ENCODE measurements at places on chromosomes 4 and X.

DNA sequence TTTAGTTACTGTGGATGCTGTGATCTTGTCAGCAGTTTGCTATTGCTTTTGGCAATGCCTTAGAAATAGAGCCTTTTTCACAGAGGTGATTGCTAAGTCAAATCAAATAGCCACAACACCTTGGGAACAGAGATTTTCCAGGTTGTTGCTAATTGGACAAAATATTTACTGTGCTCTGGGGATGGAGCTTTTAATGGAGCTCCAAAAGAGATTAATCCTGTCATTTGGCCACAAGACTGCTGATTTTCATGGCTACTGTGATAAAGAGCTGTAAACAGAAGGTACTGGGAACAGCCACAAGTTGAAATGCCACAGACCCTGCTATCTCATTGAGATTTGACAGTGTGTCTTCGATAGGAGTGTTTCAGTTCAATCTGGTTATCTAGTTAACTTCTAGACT, 1715.2 kb upstream of the ADGRL3 start:
- no peak for DNase-seq

- peak; percentile 12 for DNase-seq
These were observed 578 bp downstream of the CHIC2 start for GRCh38 chr4:54063737-54064316.

- no peak for DNase-seq
These were observed 401.9 kb upstream of the FSTL5 start for GRCh38 chr4:162565730-162566129.

DNA sequence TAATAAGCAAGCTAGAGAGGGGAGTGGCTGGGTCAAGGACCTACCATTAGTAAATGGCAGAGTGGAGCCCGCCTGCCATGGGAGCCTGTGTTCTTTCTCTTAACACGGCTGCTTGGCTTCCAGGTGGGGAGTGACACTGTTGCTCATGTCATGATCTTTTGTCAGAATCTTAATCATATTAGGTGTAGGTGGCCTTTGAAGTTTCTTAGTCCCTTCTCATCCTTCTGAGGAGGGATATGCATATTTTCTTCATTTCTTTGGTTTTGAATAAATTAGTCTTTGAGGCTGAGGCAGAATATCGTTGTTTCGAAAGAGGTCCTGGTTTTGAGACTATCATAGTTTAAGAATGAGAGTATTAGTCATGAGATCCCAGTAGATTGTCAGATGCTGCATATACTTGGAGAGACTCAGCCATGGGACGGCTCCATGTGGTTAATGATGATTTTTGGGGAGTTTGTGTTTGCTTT, 28.9 kb downstream of the SNX25 start:
- DNase-seq = no peak

DNA sequence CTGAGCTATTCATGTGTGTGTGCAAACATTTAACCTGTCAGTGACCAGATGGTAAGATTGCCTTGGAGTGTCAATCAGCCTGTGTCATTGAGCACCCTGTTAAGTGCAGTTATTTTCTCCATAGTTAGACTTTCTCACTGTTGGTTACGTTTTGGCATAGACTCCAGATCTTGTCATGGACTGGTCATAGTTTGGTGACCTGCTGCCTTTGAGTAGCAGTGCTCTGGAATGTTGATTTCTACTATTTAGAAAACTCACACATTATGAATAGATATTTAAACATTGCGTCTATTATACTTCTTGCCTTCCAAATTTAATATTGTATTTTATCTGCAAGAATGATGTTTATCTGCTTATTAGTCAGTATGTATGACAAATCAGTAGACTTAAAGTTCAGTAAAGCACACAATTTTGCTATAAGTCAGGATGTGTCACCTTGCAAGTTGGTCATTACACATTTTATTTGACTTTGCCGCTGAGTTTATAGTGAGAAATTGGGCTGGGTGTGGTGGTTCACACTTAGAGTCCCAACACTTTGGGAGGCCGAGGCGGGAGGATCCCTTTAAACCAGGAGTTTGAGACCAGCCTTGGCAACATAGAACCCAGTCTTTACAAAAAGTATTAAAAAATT, 42.4 kb downstream of the KIAA0232 start:
- no peak for DNase-seq

GRCh38 chrX:9873952-9874351, 87.7 kb downstream of the SHROOM2 start:
- DNase-seq = peak; percentile 3

GRCh38 chr4:72011906-72012305, 19.9 kb upstream of the NPFFR2 start:
- DNase-seq = no peak

GRCh38 chr4:97394653-97395052, 748.6 kb downstream of the STPG2 start:
- no peak for DNase-seq

DNA sequence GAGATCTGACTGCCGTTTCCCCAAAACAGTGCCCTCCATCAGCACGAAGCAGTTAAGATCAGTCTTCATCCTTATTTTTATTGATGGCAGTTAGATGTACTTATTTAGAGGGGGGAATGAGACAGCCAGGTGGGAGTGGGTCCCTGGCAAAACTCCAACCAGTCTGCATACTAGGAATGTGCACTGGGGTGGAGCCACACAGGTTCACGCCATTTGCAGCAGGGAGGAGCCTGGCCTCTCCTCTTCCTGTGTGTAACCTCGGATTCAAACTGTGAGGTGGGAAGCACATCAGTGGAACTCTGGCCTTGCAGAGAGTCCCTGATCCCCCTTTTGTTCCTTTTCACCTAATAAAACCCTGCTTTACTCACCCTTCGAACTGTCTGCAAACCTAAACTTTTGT, 987.7 kb upstream of the GRIA3 start:
- DNase-seq = no peak

- DNase-seq = no peak
These were observed 3.1 kb downstream of the MAMLD1 start for GRCh38 chrX:150365990-150366911.

DNA sequence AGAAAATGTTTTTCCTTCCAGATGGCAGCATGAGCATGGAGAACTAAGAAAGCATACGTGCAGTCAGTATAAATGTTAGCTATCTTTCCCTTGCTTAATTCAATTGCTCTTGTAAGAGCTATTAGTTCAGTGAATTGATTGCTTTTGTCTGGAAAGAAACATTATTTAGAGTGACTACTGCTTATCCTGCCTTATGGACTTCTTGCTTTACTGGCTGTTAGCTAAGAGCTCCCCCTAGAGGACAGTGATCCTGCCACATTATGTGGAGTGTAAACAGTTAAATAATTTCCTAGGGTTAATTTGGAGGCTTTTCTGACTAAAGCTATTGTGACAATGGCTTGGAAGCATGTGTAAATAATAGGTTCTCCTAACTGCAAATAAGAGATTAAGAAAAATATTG, 1402.4 kb downstream of the FAM133A start:
- DNase-seq = no peak

GRCh38 chrX:153651540-153652079, 4.6 kb downstream of the DUSP9 start:
- no peak for DNase-seq

DNA sequence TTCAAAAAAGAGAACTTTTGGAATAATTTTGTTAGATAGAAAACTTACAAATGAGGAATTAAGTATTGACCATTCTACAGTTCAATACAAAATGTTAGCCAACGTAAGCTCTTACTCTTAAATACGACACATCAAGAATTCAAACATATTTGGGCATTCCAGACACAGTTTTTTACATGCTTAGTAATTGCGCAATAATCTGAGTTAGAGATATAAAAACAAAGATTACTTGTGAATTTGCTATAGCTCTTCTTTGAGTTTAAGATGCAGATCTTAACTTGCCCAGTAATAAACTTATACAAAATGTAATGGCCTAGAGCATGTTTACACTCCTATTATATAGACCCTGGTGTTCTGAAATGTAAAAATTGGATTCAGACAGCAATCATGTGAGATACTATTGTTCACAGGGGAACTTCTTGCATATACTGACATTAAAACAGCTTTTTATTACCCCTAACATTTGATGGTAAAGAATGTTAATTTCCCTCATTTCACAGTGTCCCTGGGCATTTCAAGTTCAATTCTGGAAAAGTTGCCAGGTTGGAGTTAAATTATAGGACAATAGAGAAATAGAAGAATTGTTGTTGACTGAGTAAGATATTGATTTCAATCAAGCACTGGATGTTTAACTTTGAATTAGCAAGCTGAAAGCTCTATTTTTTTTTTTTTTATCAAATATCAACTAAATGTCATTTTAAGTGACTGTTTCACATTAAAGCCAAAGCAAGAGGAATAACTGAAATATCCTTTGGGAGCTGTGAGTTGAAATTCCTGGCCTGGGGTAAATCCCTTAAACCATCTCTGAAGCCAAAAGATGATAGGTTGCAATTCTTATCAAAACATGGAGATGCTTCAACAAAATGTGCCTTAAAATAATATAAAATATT, 910 bp downstream of the HPGDS start:
- DNase-seq = no peak

DNA sequence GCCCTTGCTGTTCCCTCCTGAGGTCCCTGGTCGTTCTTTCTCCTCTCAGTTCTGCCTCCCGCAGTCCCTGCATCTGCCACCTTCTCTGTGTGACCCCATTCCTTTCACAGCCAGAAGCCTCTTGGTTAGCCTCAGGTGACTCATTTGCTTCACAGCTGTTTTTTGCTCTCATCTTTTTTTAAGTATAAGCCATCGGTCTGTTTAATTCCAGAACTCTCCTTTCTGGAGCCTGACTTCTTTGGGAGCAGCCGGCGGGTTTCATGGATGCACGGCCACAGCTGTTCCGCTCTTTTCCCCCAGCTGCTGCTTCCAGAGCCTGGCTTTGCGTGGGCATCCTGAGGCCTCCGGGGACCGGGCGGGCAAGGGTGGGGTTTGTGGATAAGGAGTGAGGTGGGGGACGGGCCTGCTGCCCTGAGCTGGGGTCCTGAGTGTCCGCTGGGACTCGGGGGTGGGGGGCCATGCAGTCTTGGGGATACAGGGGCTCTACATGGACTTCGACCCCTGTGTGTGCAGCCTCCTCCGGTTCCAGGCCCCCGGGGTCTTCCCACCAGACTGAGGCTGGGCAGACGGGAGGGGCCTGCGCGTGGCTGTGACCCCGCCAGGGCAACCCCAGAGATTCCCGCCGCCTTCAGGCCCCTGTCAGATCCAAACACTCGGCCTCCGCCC, 46.7 kb downstream of the PCGF3 start:
- no peak for DNase-seq

DNA sequence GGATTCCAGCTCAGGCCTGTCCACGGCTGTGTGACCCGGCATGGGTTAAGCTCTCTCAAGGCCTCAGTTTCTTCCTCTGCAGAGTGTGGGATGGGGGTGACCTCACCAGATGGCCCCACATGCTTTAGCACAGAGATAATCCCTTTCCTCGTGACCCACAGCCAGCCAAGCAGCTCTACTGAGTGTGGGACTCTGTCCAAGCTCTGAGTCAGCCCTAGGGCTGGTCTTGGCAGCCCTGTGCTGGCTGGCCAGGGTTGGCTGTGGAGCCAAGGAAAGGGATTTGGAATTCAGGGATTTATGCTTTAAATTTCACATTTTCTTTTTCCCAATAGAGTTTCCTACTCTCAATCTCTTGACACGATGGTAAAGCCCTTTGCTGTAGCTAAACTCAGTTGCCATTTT, 19.7 kb upstream of the SPON2 start:
- DNase-seq = no peak

DNA sequence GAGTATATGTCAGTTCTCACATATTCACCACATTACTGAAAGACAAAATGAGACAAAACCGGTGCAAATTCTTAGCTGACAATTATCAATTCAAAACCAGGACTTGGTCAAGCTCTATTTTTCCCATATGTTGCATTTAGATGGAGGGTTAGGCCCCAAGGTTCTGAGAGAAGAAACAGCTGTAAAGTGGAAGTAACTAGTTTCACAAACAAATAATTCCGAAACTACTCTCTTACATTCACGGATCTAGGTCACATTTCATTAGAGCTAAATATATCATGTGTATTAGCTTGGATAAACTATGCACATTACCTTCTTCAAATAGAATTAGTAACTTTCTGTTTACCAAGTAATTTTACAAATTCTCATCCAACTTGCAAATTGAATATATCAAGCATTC, 3.7 kb upstream of the GABRA2 start:
- DNase-seq = no peak

DNA sequence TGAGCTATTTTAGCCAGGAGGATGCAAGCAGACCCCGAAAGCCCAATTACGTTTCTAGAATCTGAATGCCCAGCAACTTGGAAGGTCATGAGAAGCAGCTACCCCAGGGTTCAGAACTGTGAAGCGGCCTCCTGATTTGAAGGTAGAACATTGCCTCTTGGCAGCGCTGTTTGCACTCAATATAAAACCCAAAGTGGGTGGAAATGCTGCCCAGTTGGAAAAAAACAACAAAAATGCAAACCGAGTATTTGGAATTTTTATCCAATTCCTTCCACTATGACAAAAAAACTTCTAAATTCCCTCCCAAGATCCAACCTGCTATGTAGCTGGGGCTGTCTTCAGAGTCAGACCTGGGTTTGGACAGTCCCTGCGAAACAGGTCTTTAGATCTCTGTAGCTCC, 103.3 kb upstream of the RBPJ start:
- no peak for DNase-seq

- no peak for DNase-seq
These were observed 293.1 kb downstream of the TRIML1 start for GRCh38 chr4:188432328-188432727.

- DNase-seq = no peak
These were observed 73.9 kb downstream of the GC start for GRCh38 chr4:71709961-71710360.

GRCh38 chrX:6857749-6858148, 289.8 kb upstream of the STS start:
- DNase-seq = no peak

DNA sequence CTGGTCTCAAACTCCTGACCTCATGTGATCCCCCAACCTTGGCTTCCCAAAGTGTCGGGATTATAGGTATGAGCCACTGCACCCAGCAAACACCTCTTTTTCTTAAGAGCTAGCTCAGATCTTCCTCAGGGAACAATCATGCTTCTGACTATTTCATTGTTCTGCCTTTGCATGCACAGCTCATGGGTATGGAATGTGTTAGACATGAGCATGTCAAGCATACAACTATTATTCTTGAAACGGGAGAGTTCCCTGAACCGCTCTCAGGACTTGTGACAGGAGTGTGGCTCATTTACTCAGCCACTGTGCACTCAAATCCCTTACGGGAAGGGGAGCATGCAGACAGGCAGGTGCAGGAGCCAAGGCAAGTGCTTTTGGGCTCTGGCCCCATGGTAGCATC, 231.7 kb upstream of the TAPT1 start:
- DNase-seq = no peak

- DNase-seq = no peak
These were observed 47.9 kb downstream of the ZNF827 start for GRCh38 chr4:145890689-145891088.

GRCh38 chr4:110106931-110107296, 91.5 kb downstream of the ELOVL6 start:
- DNase-seq = no peak

GRCh38 chr4:160202802-160203201, 1099.9 kb downstream of the RAPGEF2 start:
- DNase-seq = no peak

DNA sequence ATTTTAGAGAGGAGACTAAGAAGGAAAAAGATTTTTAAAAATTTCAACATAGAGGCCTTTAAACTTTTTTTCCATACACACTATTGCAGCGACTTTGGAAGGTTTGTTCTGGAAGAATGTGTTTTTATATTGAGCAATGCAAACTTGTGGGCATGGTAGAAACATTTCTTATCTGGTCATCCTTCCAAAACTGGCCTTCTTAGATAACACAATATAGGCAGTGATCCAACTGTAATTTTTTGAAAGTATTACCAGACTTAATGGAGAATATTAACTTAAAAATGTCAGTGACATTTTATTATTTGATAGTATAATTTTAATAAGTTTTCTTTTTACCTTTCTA, 25.6 kb downstream of the FHDC1 start:
- no peak for DNase-seq

Measured in stimulated activated CD8-positive, alpha-beta memory T cell treated with anti-CD3 and anti-CD28 coated beads, Interleukin-7, amount 100 ng/mL, for 4 hours (primary cell).